ENCODE measurements at places on chromosomes 2 and 18.

GRCh38 chr2:18243816-18244215, 316.6 kb downstream of the RDH14 start:
- no peak for DNase-seq

DNA sequence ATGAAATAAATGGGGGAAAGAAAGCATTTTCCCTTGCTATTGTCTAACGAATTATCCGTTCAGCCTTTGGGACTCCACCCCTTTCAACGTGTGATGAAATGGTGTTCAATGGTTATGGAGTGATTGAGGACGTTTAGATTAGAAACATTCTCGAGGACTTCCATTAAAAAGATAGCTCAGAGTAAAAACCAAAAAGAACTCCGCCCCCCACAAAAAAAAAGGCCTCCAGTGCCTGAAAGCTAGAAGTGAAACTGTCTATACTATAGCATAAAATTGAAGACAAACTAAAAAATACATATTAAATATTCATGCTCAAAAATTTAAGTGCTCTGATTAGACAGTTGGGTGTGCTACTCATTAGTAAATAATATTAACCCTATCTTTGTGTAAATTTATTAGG, 3.0 kb upstream of the ZNF516 start:
- no peak for DNase-seq

DNA sequence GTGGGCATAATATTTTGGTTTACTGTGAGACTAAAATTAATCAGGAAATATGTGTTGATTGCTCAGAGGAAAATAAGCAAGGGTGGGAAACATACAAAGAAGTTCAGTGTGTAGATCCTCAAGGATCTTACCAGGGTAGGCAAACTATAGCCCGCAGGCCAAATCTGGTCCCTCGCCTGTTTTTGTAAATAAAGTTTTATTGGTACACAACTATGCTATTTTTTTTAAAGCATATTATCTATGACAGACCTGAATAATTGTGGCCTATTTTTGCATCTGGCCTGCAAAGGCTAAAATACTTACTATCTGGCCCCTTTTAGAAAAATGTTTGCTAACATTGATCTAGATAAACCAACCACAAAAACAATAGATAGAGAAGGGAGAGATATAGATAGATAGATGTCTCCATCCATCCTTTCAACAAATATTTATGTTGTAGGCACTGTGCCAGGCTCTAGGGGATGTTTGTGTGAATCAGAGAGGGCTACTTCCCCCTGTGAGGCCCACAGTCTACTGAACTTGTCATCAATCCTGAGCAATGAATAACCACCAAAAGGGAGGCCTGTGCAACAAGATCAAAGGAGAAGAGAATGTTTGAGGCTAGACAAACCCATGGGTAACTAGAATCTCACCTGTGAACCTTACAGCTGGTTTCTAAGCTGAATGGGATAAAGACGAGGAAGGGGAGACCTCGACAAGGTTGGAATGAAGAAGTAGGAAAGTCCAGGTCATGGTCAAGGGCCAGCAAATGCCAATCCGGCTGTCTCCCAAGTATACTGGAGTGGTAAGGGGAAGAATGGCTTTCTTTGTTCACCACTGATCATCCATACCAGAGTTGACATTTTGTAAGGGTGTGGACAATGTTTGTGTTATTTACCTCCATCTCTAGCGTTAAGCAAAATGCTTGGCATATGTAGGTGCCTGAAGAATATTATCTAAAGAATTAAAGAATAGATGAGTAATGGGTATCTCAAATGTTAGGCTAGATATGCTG, 23.6 kb downstream of the ALPK2 start:
- no peak for DNase-seq

- no peak for DNase-seq
Measured at GRCh38 chr2:106977717-106978116, 91.8 kb upstream of the ST6GAL2 start.

DNA sequence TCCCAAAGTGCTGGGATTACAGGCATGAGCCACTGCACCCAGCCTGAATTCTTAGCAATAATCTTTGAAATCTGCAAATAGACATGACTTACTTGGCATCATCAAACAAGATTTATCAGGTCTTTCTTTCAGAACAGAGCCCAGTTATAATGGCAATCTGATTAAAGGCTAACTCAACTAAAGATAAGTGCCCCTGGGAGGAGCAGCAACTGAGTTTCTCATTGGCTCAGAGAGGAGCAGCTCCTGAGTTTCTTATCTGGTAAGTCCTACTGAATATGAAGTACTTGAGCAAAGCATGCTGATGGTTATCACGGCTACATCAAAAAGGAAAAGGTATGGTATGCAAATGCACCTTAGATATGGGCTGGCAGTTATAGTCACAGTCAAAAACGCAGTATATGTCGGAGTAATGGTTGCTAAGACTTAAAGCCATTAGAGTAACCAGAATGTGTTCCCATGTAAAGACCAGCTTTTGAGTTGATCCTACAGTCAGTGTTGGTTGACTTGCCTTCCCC, 15.0 kb upstream of the AP1S3 start:
- no peak for DNase-seq

- no peak for DNase-seq
Measured at GRCh38 chr18:4960578-4960977, 236.5 kb downstream of the AKAIN1 start.

DNA sequence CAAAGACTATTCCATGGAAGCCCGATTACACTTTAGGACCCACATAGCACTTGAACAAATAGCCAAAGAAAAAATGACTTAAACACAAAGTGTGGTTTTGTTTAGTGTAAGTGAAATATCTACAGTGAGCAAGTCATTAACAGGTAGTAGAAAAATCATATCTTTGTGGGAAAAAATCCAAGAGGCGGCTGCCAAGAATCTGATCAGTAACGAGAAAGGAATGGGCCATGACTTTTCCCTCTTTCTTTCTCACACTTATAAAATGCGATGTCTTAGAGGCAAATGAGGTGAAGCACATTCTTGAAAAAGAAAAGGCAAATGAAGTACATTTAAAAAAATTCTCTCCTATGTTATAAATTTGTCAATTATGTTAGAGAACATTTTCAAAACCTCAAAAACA, 12.9 kb upstream of the GEMIN6 start:
- no peak for DNase-seq

DNA sequence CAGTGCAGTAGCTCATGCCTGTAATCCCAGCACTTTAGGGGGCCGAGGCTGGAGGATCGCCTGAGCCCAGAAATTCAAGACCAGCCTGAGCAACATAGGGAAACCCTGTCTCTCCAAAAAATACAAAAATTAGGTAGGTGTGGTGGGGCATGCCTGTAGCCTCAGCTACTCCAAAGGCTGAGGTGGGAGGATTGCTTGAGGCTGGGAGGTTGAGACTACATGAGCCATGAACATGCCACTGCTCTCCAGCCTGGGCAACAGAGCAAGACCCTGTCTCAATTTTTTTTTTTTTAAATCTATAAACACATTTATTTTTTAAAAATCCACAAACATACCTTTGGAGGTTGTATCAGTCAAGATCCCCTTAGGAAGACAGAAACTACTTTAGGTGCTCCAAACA, 326.3 kb downstream of the EPHA4 start:
- no peak for DNase-seq

GRCh38 chr2:33335516-33335915, 140.9 kb upstream of the RASGRP3 start:
- no peak for DNase-seq

DNA sequence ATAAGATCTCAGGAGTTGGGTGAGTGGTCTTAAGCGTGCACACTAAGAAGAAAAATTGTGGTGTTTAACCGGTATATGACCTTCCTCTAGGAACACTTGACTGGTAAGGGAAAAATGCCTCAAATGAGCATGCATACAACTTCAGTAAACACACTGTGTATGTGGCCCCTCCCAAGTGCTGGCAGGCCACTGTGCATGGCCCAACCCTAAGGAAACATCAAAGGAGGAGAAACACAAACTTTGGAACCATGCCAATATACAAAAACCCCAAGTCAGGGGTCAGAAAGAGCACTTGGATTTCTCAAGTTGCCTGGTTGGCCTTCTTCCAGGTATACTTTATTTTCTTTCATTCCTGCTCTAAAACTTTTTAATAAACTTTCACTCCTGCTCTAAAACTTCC, 308.9 kb upstream of the LRRTM4 start:
- no peak for DNase-seq

- no peak for DNase-seq
Measured at GRCh38 chr2:158403237-158403636, 53.3 kb downstream of the CCDC148 start.

- DNase-seq, result no peak
Measured at GRCh38 chr18:42683094-42683493, 432.4 kb downstream of the RIT2 start.

DNA sequence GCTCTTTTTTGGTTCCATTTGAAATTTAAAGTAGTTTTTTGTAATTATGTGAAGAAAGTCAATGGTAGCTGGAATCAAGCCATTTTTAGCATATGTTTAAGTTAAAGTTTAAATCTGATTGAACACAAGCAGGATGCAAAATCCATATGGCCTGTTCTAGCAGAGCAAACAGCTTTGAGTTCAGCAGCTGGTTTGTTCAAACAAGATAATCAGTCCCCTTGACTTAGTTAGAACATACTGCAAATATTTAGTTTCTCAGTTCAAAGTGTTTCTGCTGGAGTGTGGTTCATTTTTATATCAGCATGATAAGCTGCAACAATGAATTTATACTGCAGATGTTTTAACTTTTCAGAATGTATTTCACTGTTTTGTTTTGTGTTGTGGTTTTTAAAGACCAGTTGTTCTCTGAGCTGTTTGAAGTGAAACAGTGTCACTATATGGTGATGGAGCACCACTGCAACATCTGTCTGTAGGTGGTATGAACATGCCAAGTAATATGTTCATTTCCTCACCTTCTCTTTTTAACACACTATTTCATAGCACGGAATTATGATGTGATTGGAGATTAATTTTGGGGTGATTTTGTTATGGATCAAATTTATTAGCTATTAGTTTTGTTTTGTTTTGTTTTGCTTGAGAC, 125.3 kb downstream of the COL4A4 start:
- DNase-seq, result no peak

DNA sequence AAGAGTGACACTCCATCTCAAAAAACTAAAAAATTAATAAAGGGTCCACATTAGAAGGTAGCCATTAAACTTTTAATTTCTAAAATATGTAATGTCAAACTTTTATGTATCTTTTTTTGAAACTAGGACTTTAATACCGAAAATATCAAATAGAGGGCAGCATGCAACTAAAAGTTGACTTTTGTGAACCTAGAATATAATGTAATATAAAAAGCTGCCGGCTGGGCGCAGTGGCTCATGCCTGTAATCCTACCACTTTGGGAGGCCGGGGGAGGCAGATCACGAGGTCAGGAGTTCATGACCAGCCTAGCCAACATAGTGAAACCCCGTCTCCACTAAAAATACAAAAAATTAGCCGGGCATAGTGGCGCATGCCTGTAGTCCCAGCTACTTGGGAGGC, 62.8 kb downstream of the INO80D start:
- no peak for DNase-seq

- DNase-seq, result no peak
Measured at GRCh38 chr18:52657043-52657805, 317.2 kb downstream of the DCC start.
